ENCODE measurements at places on chromosomes 5 and 9.
A peak's percentile ranks its signal among the peaks of the same experiment; 100 is the strongest.

- DNase-seq, result peak; percentile 79
These were observed 18.3 kb upstream of the PHYHD1 start for GRCh38 chr9:128902351-128903078.

DNA sequence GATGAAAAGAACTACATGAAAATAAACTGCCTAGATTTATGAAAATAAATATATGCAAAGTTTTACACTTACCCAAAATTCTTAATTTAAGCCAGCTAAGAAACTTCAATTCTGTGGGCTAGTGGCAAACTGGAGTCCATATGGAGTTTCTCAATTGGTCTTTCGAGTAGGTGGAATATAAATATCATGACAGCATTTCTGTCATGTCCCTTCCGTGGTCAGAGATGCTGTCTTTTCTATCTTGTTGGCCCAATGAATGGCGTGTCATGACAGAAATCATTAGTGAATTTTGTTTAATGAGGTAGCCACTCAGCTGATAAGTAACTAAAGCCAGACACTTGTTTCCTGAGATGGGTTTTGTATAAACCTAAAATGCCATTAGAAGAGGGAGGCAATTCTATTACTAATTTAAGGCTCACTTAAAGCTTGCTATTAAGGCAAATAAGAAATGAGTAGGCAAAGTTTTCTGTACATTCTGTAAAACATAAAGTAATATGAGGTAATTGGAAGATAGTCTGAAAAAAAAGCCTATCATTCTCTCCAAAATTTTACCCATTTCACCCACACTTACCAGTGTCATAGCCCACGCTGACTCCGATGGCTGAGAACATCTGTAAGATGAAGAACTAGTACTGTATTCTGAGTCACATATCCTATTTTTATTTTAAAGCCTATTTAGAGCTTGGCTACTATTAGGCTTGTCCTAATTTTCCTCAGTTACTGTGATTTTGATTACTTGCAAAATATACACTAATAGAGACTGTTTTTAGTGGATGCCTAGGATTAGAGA lies 419.3 kb upstream of the MEF2C start:
- no peak for DNase-seq

- DNase-seq, result no peak
These were observed 238.7 kb downstream of the EFNA5 start for GRCh38 chr5:107431998-107432397.

GRCh38 chr5:57488215-57488955 lies 5.8 kb upstream of the ACTBL2 start:
- DNase-seq, result no peak

DNA sequence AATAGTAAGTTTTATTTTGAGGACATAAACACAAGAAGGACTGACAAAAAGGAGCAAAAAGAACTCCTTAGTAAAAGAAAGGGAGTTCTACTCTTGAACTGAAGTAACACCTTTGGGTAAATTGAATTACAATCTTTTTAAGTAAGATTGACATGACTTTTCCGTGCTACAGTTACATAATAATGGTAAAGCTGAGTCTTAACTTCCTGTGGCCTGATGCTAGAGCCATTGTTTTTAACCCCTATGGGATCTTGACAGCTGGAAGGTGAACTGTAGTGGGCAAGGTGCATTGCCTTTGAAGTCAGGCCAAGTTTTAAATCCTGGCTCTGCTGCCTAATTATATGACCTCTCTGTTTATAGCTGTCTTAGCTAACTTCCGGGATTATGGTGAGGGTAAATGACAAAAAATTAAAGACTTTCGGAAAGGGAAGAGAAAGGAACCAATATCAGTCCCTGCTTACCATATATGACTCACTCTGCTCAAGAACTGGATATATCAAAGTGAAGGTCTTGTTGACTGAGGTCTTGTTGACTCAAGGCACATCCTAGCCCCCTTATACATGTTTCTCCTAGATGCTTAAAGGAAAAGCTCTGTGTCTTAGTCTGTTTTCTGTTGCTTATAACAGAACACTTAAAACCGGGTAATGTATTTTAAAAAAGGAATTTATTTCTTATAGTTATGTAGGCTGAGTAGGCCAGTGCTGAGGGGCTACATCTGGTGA lies 6.8 kb downstream of the HSD17B4 start:
- no peak for DNase-seq

DNA sequence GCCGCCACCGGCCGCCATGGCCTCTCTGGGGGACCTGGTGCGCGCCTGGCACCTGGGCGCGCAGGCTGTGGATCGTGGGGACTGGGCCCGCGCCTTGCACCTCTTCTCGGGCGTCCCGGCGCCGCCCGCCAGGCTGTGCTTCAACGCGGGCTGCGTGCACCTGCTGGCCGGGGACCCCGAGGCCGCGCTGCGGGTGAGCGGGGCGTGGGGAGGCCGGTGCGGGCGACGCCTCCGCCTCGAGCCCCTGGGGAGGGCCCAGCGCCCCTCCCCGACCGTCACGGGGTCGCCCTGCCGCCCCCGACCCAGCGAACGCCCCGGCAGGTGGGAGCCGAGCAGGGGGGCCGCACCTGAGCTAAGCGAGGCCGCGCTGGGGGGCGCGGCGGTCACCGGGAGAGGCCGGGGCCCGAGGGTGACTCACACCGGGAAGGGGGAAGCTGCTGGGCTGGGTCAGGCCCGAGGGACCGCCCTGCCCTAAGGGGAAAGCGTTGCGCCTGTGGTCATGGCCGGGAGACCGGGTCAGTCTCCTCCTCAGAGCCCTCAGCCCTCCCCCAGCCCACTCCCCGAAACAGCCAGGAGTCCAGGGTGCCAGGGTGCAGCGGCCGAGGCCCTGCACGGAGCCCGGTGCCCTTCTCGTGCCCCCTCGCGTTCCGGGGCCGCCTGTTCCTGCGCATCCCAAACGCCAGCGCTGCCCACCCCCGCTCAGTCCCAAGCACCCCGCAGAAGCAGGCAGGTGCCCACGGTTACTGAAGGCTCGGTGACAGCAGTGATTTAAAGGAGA lies 510 bp downstream of the NOXA1 start:
- DNase-seq, result no peak

- no peak for DNase-seq
These were observed 72.3 kb downstream of the WNK2 start for GRCh38 chr9:93255994-93256877.

DNA sequence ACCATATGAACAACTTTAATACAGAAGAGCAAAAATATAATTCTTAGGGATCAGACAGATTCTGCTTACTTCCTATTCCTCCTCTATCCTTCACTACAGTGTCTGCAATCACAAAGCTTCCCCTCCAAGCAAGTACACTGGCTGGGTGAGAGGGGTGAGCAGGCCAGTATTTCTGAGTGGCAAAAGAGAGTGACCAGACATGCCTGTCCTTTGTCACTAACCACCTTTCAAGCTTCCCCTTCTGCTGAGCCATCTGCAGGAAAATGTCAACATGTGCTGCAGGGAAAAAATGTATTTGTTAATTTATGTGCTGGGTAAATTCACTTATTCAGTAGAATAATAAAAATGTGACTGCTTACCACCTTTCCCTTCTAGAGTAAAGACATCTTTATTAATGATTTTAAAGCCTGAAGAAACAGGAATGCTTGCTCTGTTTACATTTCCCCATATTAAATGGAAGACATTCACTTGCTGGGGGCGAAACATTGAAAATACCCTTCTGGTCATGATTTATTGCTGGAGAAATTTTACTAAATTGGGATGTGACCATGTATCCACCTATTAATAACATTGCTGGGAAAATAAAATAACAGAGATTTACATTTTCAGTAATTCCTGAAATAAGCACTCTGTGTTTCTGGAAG lies 84.9 kb downstream of the SPOCK1 start:
- no peak for DNase-seq

- DNase-seq, result no peak
These were observed 100.6 kb upstream of the NREP start for GRCh38 chr5:111857623-111858022.

GRCh38 chr9:136137321-136138265 lies 18.9 kb upstream of the TMEM250 start:
- no peak for DNase-seq

DNA sequence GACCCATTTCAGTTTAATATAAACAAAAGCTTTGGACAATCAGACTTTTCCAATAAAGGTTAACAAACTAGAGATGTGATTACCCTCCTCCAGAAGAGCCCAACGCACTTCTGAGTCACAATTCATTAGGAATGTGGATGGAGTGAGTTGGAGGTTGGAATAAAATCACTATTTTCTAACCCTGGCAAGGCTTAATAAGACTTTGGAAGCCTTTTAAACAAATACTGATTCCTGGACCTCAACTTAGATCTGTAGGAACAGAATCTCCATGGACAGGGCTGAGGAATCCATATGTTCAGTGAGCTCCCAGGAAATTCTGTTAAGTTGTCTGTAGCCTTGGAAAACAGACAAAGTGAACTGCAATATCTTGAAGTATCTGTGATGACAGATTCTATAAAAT lies 233.5 kb upstream of the ELL2 start:
- DNase-seq, result no peak

DNA sequence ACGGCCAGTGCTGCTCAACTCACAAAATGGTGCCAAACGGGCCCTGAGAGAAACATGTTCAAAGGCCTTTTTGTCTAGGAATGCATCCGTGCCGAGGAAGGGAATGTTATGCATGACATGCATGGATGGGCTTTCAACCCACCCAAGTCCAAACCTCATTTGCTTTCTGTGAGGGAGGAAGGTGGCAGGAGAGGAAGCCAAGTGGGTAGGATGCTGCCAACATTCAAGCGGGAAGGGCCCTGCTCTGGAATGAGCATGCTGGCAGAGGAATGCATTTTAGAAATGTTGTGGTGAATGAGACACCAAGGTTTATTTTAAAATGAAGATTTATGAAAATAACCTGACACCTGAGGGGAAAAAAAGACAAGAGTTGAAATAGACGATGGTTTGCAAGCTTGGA lies 479.1 kb downstream of the CCDC171 start:
- DNase-seq, result no peak

DNA sequence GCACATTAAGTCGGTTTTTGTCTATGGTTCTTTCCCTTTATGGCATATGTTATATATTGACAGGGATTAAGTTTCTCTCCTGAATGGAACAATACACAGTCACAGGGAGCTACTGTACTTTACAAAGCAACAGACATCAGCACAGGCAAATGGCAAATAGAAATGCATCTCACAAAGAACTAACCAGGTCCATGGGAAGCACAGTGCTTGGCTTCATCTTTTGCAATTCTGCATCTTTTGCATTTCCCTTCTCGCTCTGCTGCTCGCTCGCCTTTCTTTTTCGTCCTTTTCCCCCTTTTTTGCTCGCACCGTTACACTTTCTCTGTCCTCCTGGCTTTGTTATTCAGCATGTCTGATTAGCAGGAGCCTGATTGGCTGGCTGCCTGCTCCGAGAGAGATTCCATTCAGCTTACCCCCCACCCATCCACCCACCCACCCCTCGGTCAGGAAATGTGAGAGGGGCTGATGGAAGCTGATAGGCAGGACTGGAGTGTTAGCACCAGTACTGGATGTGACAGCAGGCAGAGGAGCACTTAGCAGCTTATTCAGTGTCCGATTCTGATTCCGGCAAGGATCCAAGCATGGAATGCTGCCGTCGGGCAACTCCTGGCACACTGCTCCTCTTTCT lies at the start of gene ADAMTSL1:
Gene ADAMTSL1 (plus strand): TSS at position 502 of the 628 bp plus-strand sequence. CDS start 80 bp downstream, at position 582.
- no peak for DNase-seq

DNA sequence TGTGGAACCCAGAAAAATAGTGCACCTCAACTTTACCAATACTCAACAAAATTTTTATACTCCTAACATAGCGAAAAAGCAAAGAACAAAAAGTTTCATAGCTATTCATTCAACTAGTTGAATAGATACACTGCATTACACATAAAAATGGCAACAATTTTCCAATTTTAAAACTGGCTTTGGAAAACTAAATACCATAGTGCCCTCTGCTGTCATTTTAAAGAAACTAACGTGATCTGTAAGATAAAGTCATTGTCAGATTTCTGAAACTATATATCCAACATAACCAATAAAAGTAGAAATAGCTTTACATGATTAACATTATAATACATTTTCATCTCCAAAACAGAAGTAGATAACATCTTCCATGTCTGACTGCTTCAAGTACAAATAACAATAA lies 31.6 kb downstream of the DTWD2 start:
- no peak for DNase-seq

- DNase-seq, result no peak
These were observed 70.8 kb downstream of the PSMB7 start for GRCh38 chr9:124344291-124345050.

DNA sequence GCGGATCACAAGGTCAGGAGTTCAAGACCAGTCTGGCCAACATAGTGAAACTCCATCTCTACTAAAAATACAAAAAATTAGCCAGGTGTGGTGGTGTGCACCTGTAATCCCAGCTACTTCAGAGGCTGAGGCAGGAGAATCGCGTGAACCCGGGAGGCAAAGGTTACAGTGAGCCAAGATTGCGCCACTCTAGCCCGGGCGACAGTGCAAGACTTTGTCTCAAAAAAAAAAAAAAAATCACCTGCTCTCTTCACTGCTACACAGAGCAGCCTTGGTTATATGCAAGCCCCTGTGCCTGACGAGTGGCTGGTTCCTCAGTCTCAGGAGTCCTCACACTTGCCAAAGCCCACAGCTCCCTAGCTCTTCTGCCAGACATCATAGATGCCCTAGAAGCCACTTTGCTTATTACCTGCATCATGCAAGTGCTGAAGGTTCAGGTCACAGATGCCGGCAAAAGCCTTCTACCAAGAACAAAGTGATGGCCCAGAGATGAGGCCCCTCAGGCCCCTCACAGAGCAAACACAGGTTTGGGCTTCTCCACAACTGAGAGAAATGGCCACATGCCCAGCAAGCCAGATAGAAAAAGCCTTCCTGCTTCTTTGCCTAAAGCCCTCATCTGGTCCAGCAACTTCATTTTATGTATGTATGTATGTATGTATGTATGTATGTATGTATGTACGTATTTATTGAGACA lies 176.4 kb downstream of the AUH start:
- no peak for DNase-seq

DNA sequence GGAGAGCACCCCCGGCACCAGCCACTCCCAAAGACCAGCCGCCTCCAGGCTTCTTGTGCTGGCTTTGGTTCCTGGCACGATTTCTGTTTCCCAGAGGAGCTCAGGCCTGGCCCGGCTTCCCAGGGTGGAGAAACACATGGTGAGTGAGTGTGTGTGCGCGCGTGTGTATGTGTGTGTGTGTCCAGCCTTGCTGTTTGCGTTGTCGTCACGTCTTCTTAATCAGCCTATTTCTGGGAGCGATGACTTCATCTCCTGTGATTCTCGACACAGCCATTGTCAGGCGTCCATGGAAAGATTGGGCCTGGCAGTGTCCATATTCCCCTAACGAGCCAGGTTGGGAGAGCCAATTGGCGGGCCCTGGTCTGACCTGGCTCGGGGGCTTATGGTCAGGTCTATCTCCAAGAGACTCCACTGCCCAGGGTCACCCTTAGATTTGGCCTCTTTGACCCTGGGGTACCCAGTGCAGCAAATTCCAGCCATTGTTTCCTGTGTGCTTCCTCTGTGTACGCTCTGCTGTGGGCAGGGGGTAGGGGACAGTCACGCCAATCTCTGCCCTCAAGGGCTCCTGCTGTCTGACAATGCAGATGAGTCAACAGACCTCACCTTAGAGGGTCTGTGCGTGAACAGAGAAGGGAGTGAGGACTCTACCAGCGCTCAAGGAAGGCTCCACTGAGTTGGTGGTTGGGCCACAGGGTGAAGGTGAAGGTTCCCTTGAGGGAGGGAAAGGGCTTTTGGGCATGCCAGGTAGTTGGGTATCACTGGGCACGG lies 73.8 kb downstream of the DAB2IP start:
- DNase-seq, result no peak

GRCh38 chr5:161548487-161549094 lies 2.1 kb upstream of the GABRB2 start:
- DNase-seq, result no peak

- DNase-seq, result no peak
These were observed 131.2 kb downstream of the WNK2 start for GRCh38 chr9:93315118-93315517.

All from activated naive CD4-positive, alpha-beta T cell (primary cell).